ENCODE measurements at places on chromosomes 4 and X.

DNA sequence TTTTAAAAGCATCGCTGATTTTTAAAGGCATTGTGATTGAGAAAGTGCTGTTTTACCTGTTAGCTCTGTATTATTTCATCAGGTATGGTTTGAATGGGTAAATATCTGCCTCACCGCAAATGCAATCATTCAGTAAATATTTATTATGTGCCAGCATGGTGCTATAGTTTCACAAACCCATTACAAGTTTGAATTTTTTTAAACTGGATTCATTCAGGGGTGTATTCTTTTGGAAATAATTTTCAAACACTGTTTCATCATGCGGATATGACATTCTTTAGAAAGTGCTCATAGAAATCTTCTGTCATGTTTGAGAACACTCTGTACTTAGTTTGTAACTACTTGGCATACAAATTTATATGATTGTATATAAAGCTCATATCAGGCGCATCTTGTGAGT is 37.2 kb downstream of the LIMCH1 start:
- no peak for DNase-seq

GRCh38 chr4:140004549-140004895 is 149.5 kb downstream of the MAML3 start:
- peak; percentile 76 for DNase-seq

GRCh38 chr4:110982486-110982885 is 359.6 kb upstream of the PITX2 start:
- DNase-seq, result peak; percentile 35

DNA sequence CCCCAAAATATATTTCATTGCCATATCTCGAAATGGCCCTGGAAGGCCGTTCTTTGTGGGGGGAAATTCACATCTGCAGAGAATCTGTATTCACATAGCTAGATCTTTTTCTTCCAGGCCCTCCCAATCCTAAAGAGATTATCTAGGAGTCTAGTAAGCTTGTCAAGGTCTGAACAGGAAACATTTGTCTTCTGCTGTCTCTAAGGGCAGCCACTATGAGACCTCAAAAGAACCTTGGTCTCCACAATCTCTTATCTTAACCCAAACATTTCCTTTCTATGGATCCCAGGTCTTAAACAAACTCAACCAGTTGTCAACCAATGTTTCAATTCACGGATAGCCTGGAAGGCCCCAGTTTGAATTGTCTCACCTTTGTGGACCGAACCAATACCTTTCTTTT is 45.0 kb downstream of the CRLF2 start:
- no peak for DNase-seq

DNA sequence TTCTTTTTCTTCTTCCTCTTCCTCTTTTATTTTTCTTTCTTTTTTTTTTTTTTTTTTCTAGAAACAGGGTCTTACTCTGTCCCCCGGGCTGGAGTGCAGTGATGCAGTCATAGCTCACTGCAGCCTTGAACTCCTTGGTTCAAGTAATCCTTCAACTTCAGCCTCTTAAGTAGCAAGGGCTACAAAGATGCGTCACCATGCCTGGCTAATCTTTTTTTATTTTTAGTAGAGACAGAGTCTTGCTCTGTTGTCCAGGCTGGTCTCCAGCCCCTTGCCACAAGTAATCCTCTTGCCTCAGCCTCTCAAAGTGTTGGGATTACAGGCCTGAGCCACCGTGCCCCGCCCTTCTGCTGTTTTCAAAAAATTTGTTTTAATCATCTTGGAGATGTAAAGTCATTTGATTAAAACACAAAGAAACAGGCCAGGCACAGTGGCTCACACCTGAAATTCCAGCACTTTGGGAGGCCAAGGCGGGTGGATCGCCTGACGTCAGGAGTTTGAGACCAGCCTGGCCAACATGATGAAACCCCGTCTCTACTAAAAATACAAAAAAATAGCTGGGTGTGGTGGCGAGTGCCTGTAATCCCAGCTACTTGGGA is 28.1 kb downstream of the SYNPO2 start:
- DNase-seq, result no peak

- no peak for DNase-seq
Observed at GRCh38 chr4:182918044-182918607, 940 bp upstream of the DCTD start.

- no peak for DNase-seq
Observed at GRCh38 chr4:138800421-138800820, 215.2 kb upstream of the NOCT start.

Data from AG08395 (cell line).